H1 (cell line): ENCODE measurements at places on chromosomes 4 and X. TPM values are rescaled to one million over a fixed set of nuclear protein-coding genes. Genes with fewer than 3 reads are reported as not detected.

NPNT gene
- 0.97 and 1.1 TPM in 2 replicates for total RNA-seq

CSAG3 gene
- not detected in 2 replicates for total RNA-seq

TMPRSS11A gene
- not detected in 2 replicates for total RNA-seq

CD40LG gene
- total RNA-seq, result not detected in 2 replicates

CXorf65 gene
- not detected in 2 replicates for total RNA-seq

SLC9B2 gene
- total RNA-seq, result 5.2 and 5.9 TPM in 2 replicates

NWD2 gene
- total RNA-seq, result not detected in 2 replicates

FAT4 gene
- 5.0 and 5.3 TPM in 2 replicates for total RNA-seq

ZNF732 gene
- total RNA-seq, result 33.3 and 35.7 TPM in 2 replicates

OTC gene
- not detected in 2 replicates for total RNA-seq

HS3ST1 gene
- 1.5 and 1.7 TPM in 2 replicates for total RNA-seq

CXorf51B gene
- total RNA-seq, result not detected in 2 replicates

TMSB15C gene
- 2.6 and 2.9 TPM in 2 replicates for total RNA-seq

VAMP7 gene
- 20.4 and 22.1 TPM in 2 replicates for total RNA-seq

S100P gene
- total RNA-seq, result not detected in 2 replicates

PCSK1N gene
- total RNA-seq, result 4.5 TPM in 2 replicates

MAGEC3 gene
- not detected in 2 replicates for total RNA-seq

GC gene
- 0.34 TPM in 1 of 2 replicates, not detected in the other for total RNA-seq

NDUFB11 gene
- 120 and 127 TPM in 2 replicates for total RNA-seq

NEUROG2 gene
- total RNA-seq, result not detected in 2 replicates

ZAR1 gene
- total RNA-seq, result 0.36 and 0.78 TPM in 2 replicates

ENPEP gene
- 0.61 and 0.63 TPM in 2 replicates for total RNA-seq

RTL5 gene
- total RNA-seq, result 1.9 TPM in 2 replicates

SLC6A14 gene
- not detected in 2 replicates for total RNA-seq

NUDT10 gene
- 20.6 and 23.8 TPM in 2 replicates for total RNA-seq

CT47B1 gene
- not detected in 2 replicates for total RNA-seq

DOK7 gene
- not detected in 2 replicates for total RNA-seq

EXOC1L gene
- not detected in 2 replicates for total RNA-seq

ZNF630 gene
- 2.2 and 2.9 TPM in 2 replicates for total RNA-seq

PAGE5 gene
- total RNA-seq, result not detected in 2 replicates

GAB3 gene
- total RNA-seq, result 1.2 and 1.5 TPM in 2 replicates

F9 gene
- not detected in 2 replicates for total RNA-seq

LGI2 gene
- 4.0 and 4.8 TPM in 2 replicates for total RNA-seq

GSX2 gene
- not detected in 2 replicates for total RNA-seq

CTAG1A gene
- total RNA-seq, result not detected in 2 replicates

FAM47E gene
- total RNA-seq, result 1.3 and 1.7 TPM in 2 replicates

HMGB3 gene
- total RNA-seq, result 340 and 346 TPM in 2 replicates

SMIM10 gene
- total RNA-seq, result 2.1 and 2.3 TPM in 2 replicates

CFAP47 gene
- 0.04 TPM in 1 of 2 replicates, not detected in the other for total RNA-seq

GNRHR gene
- total RNA-seq, result not detected in 2 replicates

BTK gene
- total RNA-seq, result 0.20 TPM in 1 of 2 replicates, not detected in the other

FHIP1A gene
- 75.2 and 76.3 TPM in 2 replicates for total RNA-seq

CT45A3 gene
- total RNA-seq, result not detected in 2 replicates

SPANXD gene
- not detected in 2 replicates for total RNA-seq

GPC3 gene
- 70.7 and 71.9 TPM in 2 replicates for total RNA-seq

SGMS2 gene
- 0.04 and 0.73 TPM in 2 replicates for total RNA-seq

RBM46 gene
- 0.29 and 0.54 TPM in 2 replicates for total RNA-seq

FAM236B gene
- total RNA-seq, result not detected in 2 replicates

ABLIM2 gene
- 2.8 and 3.0 TPM in 2 replicates for total RNA-seq

SASH3 gene
- not detected in 2 replicates for total RNA-seq

SAGE1 gene
- total RNA-seq, result not detected in 2 replicates

SORBS2 gene
- 73.0 and 75.8 TPM in 2 replicates for total RNA-seq

TMEM154 gene
- total RNA-seq, result 1.2 and 1.5 TPM in 2 replicates

FGFBP2 gene
- total RNA-seq, result not detected in 2 replicates

CENPVL3 gene
- total RNA-seq, result 5.0 and 5.2 TPM in 2 replicates

ADGRA3 gene
- total RNA-seq, result 58.2 and 63.0 TPM in 2 replicates

CABS1 gene
- not detected in 2 replicates for total RNA-seq

UGT8 gene
- 24.0 and 26.9 TPM in 2 replicates for total RNA-seq
